ENCODE measurements at places on chromosomes 2 and 18.

DNA sequence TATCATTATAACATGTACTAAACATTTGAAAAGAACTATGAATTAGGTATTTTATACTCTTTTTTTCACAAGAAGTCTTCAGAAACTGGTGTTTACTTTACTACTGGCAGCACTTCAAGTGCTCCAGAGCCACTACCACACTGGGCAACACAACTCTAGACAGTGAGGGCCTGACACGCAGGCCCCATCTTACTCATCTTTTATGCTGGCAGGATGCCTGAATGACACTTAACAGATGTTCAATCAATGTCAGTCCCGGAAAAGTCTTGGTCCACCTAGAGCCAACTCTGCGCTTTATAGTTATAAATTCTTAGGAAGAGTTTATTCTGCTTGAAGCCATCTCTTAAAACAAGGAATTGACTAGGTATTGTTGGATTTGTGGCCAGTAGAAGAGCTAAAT lies 8.7 kb upstream of the WIPF1 start:
- DNase-seq: no peak

DNA sequence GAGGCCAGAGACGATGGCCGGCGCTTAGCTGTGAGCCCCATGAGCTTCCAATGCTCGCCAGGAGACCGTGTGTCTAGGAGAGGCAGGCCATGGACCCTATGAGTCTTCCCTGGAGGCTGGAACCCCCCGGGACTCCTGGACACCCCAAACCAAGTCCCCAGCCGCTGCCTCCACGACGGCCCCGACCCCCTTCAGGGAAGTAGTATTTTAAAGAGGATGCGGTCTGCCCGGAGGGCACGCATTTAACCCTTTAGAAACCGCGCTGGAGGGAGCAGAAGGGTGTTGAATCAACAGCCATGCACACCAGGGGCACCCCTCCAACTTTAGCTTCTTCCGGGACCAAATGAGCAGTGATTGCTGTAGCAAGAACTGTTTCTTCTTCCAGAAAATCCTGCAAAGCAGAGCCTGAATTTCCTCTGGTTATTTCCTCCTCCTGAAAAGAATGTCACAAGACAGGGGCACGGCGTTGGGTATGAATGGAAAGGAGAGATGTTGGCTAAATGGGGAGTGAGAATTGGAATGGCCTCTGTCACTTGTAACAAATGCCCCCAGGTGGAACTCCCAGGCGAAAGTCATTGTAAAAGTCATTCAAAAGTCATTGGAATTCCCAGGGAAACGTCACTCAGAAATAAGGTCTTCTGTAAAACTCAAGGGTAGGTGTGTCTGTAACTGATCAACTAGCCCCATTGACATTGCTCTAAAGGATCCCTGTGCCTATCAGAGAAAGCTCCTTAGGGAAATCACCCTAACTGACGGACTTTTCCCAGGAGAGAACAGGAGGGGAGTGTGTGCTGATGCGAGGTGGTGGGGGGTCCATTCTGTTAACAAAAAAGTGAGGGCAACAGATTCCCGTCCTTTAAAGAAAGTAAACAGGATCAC lies 5.8 kb upstream of the GBX2 start:
- no peak for DNase-seq

GRCh38 chr2:221640686-221641085 lies 68.6 kb upstream of the EPHA4 start:
- DNase-seq: no peak

- no peak for DNase-seq
These were observed 2.1 kb downstream of the POMC start for GRCh38 chr2:25165992-25166875.

DNA sequence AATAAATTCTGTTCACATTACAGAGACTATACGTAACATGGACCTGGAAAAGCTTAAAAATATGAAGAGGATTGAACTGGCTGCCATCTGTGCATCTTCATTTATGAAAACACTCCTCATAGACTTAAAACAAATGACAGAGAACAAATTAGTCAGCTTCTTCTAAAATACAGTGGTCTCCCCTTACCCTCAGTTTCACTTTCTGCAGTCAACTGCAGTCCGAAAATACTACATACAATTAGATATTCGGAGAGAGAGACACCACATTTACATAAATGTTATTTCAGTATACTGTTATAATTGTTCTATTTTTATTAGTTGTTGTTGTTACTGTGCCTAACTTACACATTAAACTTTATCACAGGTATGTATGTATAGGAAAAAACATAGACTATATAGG lies 6.5 kb downstream of the RNF103 start:
- DNase-seq: no peak

DNA sequence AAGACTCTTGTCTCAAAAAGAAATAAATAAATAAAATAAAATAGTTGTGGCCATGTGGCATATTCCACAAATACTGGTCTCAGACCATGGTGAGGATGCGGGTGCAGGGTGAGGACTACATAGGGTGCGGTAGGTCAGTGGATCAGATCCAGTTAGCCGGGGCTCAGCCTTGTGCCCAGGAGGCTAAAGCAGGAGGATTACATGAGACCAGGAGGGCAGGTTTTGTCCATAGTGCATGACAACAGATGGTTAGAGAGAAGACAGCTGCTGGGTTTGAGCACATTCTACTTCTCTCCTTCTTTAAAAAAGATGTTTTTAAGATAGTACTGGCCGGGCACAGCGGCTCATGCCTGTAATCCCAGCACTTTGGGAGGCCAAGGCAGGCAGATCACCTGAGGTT lies 12.8 kb upstream of the PSD4 start:
- DNase-seq: no peak

- DNase-seq: no peak
These were observed 7.8 kb downstream of the CCDC85A start for GRCh38 chr2:56191617-56192016.

- DNase-seq: no peak
These were observed 592.0 kb downstream of the LRRTM4 start for GRCh38 chr2:76930056-76930744.

DNA sequence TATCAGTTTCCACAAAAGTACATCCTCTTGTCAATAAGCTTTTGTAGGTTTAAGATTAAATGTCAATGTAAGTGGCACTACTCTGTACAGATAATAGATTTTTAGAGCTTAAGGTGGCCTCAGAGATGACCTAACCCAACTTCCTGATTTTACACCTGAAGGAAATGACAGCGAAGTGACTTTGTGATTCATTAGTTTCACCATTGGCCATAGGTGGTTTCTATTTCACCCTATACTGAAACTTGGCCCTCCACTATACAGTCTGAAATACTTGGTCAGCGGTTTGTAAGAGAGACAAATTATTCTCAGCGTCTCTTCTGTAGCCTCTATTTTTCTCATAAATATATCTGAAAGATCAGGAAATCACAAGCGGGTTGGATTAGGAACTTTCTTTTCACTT lies 330.4 kb upstream of the FAM98A start:
- DNase-seq: no peak

GRCh38 chr2:167190053-167190452 lies 301.8 kb downstream of the XIRP2 start:
- DNase-seq: no peak

DNA sequence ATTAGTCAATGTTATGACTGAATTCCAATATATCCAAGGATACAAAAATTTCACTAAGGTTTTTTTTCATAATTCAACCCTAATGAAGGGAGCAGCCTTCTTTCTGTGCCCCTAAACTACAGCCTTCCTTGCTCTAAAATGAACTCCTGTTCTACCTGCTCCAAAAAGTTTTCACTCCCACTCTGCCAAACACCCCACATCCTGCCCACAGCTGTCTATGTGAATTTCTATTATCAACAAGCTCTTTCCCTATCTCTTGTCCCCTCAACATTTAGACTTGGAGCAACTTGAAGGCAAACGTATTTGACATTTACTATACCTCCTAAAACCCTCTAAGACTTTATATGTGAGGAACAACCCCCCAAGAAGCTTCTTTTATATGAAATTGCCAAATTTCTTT lies 2.5 kb downstream of the STAT4 start:
- DNase-seq: no peak

- no peak for DNase-seq
These were observed 748.6 kb downstream of the ERBB4 start for GRCh38 chr2:211789982-211790381.

DNA sequence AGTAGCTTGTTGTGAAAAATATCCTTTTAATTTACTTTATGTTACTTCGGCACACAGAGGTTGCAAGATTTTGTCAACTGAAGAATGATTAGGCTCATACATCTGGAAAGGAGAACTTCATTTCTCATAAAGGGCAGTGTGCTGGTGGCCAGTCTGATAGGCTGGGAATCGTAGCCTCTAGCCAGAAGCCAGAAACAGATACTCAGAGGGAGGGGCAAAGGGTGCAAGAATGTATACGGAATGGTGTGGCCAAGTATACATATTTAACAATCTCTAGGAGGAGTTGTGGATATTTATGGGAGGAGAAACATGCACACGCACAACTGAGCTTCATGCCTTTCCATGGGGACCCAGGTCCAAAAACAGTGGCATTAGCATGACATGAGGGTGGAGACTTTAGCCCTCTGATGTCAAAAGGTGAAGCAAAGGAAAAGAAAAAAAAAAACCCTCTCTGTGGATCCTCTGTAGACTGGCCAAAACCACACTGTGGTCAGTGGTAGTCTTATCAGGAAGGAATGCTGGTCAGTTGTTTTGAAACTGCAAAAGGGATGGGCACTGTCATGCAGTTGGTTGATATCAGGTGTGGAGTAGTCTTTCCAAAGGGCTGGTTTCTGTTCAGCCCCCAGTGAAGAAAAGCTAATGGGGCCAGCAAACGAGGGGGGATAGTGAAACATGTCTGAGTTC lies 34.9 kb upstream of the APCDD1 start:
- no peak for DNase-seq

DNA sequence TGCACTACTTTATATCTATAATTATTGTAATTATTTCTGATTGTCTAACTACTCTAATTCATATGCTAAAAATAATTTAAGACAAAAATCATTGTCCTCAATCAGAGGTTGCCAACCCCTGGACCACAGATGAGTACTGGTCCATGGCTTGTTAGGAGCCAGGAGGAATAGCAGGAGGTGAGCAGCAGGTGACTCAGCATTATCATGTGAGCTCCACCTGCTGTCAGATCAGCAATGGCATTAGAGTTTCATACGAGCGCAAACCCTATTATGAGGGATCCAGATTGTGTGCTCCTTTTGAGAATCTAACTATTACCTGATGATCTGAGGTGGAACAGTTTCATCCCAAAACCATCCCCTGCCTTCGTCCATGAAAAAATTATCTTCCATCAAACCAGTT lies 1434.4 kb downstream of the LRP1B start:
- DNase-seq: no peak

DNA sequence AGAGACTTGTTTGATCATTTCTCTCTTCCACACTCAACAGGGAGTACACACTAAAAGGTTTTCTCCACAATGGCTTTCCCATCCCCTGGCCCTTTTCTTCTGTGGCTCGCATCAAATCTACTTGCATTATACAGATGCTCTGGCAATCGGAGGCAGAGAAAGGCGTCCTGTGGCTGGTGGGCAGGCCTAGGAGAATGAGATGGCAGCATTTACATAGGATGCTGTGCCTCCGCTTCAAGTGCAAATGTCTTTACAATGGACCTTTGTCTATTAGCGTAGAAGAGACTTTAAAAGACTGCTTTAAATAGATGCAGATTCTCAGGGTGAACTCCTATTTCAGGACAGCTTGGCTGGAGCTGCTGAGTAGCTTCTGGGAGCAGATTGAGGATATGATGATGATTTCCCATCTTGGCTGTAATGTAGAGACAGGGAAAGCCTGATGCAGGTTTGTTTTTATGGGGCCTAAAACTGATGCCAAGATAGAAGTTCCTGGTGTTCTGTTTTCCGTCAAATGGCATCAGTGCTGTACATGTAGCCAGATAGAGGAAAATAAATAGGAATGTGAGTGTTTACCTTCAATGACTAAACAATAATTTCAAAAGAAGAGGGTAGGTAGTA lies 423.4 kb downstream of the RND3 start:
- no peak for DNase-seq

DNA sequence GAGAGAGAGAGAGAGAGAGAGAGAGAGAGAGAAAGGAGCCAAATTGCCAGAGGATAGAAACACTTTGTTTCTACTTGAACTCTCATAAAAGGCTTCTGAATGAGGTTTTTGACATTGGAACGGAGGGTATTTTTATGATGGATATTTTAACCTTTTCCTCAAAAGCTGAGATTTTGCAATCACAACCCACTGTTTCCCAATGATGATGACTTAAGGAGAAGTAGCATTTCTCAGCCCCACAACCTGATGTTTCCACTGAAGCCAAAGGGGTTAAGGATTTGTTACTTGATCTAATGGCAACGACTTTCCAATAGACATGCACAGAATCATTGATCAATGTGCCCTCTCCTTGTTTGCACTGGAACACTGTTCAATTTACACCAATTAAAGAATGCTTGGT lies 67.1 kb upstream of the POU3F3 start:
- no peak for DNase-seq

DNA sequence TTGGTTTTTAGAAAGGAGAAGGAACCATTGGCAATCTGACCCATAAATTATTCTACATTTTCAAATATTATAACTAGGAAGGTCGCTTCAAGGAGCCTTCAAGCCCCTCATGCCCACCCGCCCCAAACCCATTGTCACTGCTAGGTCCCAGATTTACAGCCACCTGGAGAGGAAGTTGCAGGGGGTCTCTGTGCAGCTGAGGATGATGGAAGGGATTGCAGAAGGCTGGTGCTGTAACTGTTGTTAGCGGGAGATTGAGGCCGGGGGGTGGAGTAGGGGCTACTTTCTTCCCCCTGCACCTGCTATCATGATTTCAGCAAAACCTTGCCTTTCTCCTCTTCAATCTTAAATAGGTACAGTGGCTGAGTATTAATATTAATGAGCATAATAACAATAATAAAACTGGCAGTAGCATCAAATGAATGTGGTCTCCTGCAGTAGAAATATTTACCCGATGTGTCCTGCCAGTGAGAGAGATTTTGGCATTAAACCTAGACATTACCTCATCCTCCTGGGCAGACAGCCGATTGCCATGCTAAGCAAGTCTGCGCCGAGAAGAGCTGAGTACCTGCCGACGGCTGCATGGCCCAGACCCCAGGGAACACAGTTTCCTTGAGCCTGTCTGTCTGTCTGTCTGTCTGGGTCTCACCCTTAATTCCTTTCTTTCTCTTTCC lies 225.4 kb downstream of the FAM210A start:
- peak; percentile 78 for DNase-seq

DNA sequence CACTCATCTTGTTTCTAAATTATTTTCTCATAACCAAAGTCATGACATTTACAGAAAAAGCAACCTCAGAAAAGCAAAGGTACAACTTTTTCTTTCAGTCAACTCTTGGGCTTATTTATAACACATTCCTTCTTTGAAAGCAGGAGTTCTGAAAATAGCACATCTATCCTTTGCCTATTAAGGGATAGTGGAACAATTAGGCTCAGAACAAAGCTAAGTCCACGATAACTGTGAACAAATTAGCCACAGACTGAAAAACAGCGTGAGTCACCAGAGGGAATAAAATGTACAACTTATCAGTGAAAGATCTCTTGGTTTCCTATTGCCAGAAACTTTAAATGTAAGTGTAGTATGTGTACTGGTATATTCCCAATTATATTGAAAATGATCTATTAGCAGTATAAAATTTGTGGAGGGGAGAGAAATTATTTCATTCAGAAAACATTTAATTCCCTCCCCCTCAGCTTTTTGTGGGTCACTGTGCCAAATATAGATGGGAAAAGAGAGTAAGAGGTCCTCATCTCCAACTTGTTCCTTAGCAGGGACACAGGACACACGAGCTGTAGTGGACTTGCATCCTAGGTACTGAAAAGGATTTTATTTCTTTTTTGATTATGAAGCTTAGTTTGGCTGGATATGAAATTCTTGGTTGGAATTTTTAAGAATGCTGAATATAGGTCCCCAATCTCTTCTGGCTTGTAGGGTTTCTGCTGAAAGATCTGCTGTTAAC lies 15.4 kb upstream of the MATN3 start:
- no peak for DNase-seq

GRCh38 chr18:74152857-74153256 lies 4.5 kb downstream of the TIMM21 start:
- no peak for DNase-seq

Measured in left forelimb (tissue), 1 donor.